ENCODE measurements at places on chromosomes 11 and 22.

DNA sequence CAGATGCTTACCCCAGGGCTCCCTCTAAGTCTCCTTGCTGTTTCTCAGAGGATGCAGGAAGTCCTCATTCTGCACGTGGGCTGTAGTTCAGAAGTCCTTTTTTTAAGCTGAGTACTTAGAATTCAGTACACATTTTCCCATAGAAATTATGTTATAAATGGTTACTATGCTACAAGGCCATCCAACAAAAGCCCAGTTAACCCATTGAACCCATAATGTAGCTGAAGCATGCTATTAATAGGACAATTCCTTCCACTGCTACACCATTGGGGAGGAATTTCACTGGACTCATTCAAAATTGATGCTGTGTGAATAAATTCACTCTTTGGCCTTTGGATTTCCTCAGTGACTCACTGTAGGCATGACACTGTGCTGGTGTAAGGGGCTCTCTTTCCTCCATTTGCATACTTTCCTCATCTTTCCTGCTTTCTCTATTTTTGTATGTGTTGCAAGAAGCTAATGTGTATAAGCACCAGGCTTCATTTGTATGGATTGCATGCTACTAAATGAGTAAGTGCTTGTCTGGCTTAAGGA is 148.0 kb downstream of the NTM start:
- DNase-seq, result no peak

- no peak for DNase-seq
Observed at GRCh38 chr11:60925868-60926267, 1.6 kb downstream of the TMEM132A start.

GRCh38 chr11:111703576-111703975 is 62.6 kb downstream of the PPP2R1B start:
- DNase-seq, result no peak

GRCh38 chr11:107102692-107103477 is 84.6 kb upstream of the GUCY1A2 start:
- no peak for DNase-seq

DNA sequence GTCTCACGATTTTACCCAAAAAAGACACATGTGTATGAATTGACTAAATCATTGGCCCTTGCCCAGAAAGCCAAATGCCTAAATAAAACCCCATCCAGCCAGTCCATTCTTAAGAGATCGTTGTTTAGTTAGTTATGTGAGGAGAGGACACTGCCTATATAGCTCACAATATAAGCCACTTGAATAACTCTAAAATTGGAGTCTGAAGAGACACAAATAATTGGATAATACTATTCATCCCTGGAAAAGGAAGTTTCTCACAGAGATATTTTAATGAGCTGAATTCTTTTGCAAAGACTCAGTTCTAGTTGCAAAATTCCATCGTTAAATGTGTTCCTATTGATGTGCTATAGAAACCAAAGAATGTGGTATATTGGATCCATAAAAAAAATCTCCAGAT is 176.7 kb downstream of the SOX6 start:
- no peak for DNase-seq

GRCh38 chr22:49278340-49278739 is 549.3 kb downstream of the BRD1 start:
- no peak for DNase-seq

- no peak for DNase-seq
Observed at GRCh38 chr11:73894725-73895335, 18.0 kb downstream of the PAAF1 start.

DNA sequence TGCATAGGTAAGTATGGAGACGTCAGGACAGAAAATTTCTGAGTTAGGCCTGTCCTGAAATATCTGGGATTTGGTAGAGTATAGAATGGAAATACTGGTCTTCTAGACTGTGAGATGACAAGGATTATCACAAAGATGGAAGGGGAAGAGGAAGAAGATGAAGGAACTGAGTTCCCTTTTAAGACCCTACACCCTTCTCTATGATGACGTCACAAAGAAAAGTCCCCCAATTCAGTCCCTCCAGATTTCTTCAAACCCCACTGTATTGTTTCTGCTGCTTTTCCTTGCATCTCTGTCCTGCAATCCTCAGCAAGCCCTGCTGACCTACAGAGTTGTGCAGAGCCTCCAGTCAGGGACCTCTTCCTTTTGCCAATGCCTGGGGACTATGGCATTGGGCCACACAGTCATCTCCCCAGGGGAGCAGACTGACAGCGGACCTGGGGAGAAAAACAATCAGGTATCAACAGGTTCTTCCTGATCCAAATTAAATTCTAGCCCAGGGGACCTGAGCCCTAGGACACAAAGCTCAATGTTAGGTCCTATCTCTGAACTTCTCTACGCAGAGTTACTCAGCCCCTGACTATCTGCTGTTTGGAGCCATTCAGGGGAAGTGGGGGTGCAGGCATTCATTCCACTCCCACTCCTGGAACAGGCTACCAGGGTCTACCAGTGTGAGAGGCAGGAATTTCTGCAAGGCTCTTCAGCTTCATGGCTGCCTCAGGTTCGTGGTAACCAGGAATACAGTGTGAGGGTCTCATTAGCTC is 49.2 kb upstream of the POU2AF1 start:
- DNase-seq, result no peak
